Progenitor cell of endocrine pancreas (in vitro differentiated cells): ENCODE measurements at places on chromosomes 5 and 9.

GRCh38 chr5:93893075-93893474 lies 151.7 kb upstream of the POU5F2 start:
- DNase-seq = no peak

DNA sequence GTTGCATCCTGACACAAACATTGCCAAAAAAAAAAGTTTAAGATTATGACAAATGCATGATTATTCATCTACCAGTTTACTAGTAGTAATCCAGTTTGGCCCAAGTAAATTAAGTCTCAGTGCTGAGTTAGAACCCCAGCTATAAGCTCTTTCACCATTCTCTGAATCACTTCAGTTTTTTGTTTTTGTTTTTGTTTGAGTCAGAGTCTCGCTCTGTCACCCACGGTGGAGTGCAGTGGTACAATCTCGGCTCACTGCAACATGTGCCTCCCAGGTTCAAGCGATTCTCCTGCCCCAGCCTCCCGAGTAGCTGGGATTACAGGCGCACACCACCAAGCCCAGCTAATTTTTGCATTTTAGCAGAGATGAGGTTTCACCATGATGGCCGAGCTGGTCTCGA lies 1.5 kb upstream of the PCYOX1L start:
- no peak for DNase-seq

DNA sequence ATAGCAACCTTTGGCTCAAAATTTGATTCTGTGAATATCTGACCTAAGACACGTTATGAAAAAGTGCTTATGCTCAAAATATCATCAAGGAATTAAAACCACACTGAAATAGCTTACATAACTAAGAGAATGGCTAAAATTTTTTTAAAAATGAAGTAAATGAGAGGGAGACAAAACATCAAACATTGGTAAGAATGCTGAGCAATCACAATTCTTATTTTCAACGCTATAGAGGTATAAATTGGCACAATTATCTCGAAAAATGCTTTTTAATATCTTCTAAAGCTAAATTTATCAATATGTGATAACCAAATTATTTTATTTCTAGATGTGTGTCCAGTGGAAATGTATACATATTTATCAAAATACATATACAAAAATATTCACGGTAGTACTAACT lies 381.3 kb downstream of the ANXA1 start:
- no peak for DNase-seq

DNA sequence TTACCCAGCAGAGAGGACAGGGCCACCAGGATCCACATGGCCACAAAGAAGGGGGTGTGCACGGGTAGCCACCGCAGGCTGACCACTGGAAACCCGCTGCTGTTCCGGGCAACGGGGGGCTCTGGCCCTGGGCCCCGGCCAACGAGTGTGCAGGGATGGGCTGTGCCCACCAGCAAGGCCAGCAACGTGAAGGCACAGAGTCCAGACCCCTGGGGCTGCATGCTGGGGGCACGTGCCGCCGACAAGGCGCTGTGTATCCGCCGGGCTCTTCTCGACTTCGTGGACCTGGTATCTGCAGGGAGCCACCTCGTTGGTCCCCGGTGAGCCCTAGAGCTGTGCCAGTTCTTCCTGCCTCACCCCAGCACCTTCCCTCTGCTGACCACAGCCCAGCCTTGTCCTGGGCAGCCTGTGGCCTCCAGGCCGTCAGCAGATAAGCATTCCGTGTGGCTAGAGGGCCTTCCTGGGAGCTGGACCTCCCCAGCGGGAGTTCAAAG lies 42.2 kb upstream of the CEP72 start:
- no peak for DNase-seq

GRCh38 chr9:37966412-37967013 lies 62.6 kb upstream of the SLC25A51 start:
- DNase-seq = no peak

- no peak for DNase-seq
Observed at GRCh38 chr9:121271368-121272341, 3.7 kb downstream of the GSN start.

GRCh38 chr5:8864053-8864452 lies 681.8 kb downstream of the SEMA5A start:
- no peak for DNase-seq

GRCh38 chr9:133331641-133332380 lies 4.2 kb downstream of the SURF6 start:
- DNase-seq = no peak

DNA sequence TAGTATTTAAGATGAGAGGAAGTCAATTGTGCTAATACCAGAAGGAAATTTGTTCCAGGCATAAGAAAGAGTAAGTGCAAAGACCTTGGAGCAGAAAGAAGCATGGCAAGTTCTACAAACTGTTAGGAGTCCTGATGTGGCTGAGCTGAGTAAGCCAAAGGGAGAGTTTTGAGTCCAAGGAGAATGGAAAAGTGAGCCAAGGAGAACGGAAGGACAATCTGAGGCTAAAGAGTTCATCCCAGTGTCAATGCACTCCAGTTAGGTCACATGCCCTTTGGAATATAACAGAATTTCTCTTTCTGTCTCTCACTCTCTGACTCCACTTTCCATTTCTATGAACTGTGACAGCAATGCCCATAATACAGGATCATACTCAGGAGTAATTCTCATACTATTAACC lies 224.7 kb downstream of the CAAP1 start:
- no peak for DNase-seq

DNA sequence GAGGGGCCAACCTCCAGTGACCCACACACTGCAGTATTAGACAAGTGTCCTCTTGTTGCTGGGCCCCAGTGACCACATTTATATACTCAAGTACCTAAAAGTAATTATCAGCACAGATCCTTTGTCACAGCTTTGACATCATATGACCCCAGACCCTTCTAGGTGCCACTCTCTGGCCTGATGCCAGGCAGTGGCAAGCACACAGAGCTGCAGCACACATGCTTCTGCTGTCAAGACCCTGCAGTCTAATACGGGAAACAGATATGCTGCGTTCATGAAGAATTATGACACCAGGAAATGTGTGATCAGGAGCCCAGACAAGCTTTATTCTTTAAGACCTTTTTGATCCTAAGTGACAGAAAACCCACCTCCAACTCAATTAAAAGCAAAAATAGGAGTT lies 63.8 kb upstream of the AFAP1L1 start:
- DNase-seq = no peak

DNA sequence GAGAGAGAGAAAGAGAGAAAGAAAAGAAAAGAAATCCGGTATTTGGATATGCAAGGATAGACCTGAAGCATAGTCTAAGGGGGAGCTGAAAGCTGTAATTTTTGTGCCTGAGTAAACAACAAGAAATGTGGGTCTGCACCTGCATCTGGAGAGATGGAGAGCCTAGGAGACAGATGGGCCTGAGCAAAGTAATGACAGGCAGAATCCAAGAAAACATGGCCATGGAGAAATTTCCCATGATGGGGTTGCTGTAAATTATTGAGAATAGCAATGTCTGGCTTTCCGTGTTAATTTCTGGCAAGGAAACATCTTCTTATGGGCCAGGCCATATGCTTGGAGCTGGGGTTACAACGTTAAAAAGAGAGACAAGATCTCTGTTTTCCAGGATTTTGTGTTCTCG lies 40.2 kb downstream of the YIPF5 start:
- no peak for DNase-seq

- no peak for DNase-seq
Observed at GRCh38 chr5:177123789-177124485, 9.6 kb upstream of the NSD1 start.

- DNase-seq = no peak
Observed at GRCh38 chr5:133247151-133247709, 195.4 kb downstream of the HSPA4 start.

DNA sequence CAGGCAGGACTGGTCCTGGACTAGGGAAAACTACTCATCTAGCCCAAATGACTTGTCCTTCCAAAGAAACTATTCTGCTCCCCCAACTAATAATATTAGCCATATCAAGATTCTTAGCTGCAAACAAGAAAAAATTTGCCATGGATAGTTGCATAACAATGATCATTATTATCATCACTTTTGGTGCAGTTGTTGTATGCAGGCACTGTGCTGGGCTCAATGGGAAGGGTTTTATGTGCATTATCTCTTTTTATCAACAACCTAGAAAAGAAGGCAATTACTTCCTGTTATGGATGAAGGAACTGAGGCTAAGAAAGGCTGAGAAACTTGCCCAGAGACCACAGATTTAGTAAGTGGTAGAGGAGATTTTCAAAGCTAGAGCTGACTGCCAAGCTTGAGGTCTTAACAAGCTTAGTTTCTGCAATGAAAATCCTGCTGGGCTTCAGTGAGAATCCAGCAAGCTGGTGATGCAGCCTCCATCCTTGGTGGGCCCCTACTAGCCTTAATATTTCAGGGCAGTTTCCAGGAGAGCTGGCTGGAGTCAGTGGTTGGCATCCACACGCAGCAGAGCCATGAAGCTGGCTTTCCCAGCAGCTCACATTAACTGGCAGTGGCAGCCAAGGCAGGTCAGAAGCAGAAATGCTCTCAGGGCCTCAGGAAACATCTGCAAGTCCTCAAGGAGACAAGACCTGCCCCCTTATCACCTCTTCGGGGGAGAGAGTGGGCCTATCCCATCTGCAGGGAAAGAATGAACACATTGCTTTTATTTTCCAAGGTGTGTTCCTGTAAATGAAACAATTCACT lies 20.5 kb upstream of the MEGF9 start:
- DNase-seq = no peak

GRCh38 chr5:151318850-151319732 lies 15.5 kb upstream of the SLC36A3 start:
- no peak for DNase-seq

DNA sequence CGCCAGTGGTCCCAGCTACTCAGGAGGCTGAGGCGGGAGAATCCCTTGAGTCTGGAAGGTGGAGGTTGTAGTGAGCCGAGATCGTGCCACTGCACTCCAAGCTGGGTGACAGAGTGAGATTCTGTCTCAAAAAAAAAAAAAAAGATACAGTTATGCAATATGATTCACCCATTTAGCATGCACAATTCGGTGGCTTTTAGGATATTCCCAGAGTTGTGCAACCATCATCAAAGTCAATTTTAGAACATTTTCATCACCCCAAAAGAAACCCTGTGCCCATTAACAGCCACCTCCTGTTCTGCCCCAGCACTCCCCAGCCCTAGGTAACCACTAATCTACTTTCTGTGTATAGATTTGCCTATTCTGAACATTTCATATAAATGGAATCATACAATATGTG lies 4.3 kb upstream of the DHFR start:
- no peak for DNase-seq

DNA sequence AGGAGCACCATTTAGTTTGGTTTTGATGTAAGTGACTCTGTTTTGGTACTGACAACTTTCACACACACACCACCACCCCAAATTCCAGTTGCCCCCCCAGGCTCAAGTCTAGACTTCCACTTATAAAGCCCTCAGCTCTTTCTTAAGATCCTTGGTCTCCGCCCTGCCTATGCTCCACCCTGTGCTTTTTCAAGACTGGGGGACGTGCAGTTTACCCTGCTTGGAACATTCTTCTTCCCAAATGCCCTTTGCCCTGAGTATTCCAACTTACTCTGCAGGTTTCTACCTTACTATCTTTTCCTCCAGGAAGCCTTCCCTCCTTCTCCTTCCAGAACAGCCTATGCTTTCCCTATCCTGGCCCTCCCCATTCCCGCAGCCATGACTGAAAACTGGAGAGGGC lies 1.5 kb upstream of the TRIM14 start:
- DNase-seq = no peak

GRCh38 chr5:34976347-34976746 lies 47.0 kb downstream of the DNAJC21 start:
- DNase-seq = no peak

DNA sequence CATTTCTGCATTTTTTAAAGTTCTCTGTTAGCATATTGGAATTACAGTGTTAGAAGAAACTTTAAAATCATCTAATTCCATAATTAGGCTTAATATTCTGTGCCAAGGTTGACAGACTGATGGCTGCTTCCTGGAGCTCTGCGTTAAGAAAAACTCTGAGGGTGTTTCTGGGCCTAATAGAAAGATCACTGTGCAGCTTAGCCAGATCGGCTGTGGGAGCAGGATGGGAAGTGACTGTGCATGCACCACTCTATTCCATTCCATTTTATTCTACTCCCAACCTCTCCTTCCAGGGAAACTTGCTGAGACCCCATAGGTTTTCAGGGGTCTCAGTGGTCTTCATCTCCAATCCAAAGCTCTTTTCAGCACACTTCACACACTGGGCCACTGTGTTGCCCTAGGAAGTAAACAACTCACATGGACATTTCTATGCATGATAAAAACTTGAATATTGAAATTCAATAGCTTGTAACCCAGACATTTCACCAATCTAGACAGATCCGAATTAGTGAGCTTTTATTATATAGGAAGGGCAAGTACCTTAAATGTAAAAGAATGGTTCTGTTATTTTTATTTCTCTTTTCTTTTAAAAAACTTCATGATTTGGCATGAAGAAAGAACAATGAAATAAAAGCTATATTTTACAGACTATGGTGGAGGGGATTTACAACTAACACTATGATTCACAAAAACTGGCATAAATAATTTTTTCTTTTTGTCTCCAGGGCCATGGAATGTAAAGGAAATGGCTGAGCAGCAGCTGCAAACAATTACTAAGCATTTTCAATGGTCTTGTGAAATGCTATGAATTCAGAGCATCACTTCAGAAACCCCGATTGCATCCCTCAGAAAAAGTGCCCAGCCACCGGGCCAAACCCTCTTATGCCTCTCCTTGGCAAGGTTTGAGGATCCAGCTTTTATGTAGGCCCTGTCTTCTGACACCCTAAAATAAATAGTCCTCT lies 51.4 kb upstream of the DAB2 start:
- DNase-seq = no peak

DNA sequence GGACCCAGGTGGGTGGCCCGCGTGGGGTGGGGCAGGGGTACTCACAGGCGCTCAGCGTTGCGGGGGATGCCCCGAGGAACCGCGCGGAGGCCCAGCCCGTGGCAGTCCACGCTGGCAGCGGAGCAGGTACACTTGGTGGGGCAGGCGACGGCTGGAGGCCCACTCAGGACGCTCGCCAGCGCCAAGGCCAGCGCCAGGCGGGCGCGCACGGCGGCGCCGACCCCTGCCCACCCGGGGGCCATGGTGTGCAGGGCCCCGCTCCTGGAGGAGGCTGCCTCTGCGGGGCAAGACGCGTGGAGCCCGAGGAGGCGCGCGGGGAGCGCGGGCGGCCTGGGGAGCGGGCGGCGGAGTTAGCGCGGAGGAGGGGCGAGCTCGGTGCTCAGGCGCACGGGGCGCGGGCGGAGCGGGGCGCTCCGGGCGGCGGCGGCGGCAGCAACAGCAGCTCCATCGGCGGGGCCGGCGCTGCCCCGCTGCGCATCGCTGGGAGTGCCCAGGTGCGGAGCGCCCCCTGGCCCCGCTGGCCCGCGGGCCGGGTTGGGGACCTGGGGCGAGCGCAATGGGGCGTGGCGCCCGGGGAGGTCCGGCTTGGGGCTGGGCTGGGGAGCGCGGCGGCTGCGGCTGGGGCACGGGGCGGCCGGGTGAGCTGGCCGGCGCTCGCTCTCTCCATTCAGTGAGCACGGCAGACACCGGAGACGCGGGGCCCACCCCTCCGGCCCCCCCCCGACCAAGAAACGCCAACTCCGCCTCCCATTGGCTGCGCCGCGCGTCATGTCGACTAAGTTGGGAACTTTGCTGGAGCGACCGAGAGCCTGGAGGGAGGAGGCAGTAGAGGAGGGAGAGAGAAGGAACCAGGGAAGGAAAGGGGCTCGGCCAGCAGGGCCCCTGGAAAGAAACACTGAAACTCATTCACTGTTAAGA lies at the start of gene SLIT3:
Gene SLIT3, minus strand, starts transcription at position 672 of the 918 bp plus-strand sequence. Its CDS starts 430 bp downstream, at position 242.
- DNase-seq = peak; percentile 60
